ENCODE measurements at places on chromosomes 2 and 18.

GRCh38 chr18:6741786-6742185, 12.3 kb downstream of the ARHGAP28 start:
- no peak for DNase-seq

DNA sequence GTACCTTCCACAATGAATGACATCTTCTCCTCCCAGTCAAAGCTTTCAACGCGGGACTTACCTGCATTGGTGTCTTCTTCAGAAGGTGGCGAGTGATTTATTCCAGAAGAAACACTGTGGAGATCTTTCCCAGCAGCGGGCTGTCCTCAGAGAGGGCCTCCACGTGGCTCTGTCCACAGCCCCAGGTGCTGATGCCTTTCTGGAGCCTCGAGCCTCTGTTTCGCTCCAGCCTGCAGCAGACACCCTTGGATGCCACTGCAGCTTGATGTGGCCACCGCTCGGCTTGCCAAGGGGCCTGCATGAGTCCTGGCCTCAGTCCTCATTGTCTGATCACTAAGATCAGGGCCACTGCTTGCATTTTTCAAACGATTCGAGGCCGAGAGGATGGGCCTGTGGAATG, 46.6 kb upstream of the GALR1 start:
- DNase-seq: no peak

DNA sequence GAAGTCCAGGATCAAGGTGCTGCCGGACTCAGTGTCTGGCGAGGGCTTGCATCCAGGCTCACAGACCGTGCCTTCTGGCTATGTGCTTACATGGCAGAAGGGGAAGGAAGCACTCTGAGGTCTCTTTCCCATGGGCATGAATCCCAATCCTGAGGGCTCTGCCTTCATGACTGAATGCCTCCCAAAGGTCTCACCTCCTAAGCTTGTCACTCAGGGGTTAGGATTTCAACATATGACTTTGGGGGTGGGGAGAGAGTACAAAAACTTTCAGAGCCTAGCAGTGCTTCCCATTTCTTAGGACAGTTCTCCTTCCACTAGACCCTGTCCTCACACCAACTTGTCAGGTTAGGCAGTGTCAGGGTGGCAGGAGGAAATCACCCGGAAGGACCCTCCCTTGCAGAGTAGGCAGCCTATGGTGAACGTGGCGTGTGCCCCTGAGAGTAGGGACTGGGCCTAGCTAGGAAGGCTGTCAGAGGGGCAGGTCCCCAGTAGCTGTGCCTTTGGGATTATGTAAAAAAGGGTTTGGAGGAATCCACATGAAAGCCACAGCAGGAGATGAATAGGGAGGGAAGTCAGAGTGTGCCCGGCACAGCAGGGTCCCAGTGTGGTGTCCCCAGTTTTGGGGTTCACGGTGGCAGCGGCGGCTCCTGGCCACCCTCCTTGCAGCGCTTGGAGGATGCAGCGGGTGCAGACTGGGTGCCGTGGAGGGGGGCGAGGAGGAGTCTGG, 233.3 kb downstream of the LDLRAD4 start:
- DNase-seq: peak; percentile 68

DNA sequence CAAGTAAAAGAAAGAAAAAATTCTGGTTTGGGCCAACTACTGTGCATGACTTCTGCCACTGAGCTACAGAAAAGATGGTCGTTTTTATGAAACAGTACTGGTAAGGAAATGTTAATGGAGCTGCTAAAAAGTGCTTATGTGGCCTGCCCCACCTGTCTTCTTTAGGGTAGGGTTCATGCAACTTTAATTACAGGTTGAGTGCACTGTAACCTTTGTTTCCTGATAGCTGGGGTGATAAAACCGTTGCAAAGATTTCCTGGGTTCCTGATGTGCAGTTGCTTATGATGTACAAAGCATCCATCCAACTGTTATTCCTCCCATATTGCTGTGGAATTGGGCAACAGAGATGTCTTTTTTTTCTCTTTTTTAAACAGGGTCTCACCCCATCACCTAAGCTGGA, 34.3 kb upstream of the PUM2 start:
- DNase-seq: no peak

DNA sequence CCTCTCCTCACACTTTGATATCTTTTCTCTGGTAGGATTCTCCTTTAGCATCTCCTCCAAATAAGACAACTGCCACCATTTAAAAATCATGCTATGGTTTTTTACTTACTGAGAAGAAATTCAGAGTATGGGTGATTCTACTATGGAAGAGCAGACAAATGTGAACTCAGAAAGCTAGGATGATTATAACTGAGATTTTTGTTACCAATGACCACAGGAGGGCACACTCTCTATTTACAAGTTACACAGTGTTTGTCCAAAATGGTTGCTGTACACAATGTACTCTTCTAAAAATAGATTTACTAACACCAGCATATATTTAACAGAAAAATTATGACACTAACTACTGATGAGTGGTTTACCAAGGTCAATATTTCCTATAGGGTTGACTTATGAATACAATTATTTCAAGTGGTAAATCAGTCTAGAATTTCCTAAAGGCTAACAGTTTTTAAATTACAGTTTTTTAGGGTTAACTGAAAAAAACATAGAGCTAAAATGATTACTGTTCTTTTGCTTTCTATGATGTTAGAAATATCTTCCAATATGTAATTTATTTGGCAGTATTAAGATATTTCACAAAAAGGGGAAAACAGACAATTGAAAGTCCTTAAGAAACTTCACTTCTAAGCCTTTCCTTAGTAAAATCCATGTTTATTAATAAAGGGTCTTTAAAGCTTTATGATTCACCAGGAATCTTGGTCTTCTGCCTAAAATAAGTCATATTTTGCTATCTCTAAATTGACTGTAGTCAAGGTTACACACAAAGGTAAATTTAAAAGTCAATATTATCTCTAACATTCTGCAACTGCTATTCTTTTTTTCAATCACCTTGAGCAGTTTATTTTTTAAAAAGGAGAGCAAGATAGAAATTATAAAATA, 57.2 kb downstream of the MAP4K3 start:
- no peak for DNase-seq

- no peak for DNase-seq
These were observed 88.9 kb upstream of the CRIM1 start for GRCh38 chr2:36266536-36267121.

DNA sequence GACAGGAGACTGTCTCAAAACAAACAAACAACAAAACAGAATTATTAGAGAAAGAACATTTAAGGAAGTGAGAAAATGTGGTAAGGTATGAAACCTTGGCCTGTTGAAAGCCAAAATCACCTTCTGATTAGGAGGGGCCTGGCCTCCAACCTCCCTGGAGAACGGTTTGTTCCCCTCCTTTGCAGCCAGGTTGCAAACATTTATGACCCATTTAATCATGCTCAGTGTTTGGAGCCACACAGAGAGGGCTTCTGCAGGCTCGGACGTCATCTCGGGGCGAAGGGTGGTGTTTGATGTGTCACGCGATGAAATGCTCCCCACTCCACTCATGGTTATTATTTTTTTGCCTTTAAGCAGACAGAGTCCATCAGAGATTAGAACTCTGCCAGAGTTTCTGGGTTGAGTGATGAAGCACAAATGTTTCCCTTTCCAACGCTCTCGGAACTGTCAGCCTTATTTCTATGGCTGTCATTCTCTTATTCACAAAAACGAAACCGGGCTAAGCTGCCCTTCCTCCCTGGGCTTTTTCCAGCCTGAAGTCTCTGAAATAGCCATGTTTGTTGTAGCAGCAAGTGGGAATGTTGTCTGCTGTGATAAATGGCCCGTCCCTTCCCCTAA, 33.6 kb upstream of the ROCK2 start:
- no peak for DNase-seq

- no peak for DNase-seq
These were observed 14.7 kb downstream of the DAPL1 start for GRCh38 chr2:158809816-158810215.

GRCh38 chr2:240584486-240585031, 2.0 kb upstream of the CAPN10 start:
- peak; percentile 68 for DNase-seq

- peak; percentile 76 for DNase-seq
These were observed 49.6 kb upstream of the ITSN2 start for GRCh38 chr2:24409700-24410556.

DNA sequence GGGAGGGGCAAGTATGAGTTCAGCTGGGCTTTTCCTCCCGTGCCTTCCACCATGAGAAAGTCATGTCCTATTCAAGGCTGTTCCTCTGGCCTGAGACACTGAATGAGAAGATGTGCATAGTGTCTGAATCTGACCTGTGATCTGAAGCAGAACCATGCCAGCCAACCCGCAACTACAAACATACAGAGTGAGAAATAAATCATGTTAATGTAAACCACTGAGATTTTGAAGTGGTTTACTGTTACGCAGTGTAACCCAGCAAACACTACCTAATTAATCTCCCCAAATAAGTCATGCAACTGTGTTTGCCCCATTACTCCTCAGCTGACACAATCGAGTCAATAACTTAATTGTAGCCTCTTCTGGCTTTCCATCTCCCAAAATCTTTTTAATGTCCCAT, 49.2 kb downstream of the METTL4 start:
- no peak for DNase-seq

- DNase-seq: no peak
These were observed 219.2 kb downstream of the MTX2 start for GRCh38 chr2:176488431-176488830.

DNA sequence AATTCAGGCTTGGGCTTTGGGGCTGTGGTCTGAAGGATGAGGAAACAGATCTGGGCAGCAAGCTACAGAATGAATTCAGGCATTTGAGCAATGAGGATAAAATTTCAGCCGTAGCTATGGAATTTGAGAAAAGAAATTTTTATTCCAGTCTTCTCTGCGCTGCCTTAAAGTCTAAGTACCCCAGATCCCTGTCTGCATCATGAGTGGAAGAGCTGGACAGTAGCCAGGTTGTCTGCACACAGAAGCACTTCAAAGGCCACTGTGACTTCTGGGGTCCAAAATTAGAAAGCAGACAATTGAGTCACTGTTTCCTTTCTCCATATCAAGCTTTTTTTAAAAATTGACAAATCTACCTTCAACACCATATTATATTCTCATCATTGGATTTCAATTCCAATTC, 787.6 kb upstream of the GCFC2 start:
- no peak for DNase-seq

GRCh38 chr2:113767811-113768460, 11.5 kb upstream of the SLC35F5 start:
- no peak for DNase-seq

- peak; percentile 59 for DNase-seq
These were observed 27.2 kb downstream of the CLUL1 start for GRCh38 chr18:623761-624620.

- DNase-seq: no peak
These were observed 42.6 kb downstream of the MAPK4 start for GRCh38 chr18:50602466-50602865.

DNA sequence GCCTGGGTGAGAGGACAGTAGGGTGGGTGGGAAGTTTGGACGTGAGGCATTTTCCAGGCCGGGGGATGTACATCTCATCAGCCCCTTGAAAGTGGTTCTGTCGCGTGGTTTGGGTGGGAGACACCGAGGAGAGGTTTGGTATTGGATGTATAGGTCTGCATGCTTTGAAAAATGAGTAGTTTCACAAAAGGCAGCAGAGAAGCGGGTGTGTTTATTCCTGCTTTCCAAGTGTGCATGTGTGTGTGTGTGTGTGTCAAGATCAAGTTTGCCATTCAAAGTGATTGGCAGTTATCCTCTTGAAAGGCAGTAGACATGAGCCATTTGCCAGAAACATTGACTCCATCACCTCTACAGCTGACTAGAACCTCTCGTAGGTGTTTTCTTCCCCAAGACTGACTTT, 423.1 kb upstream of the POU3F3 start:
- DNase-seq: no peak

DNA sequence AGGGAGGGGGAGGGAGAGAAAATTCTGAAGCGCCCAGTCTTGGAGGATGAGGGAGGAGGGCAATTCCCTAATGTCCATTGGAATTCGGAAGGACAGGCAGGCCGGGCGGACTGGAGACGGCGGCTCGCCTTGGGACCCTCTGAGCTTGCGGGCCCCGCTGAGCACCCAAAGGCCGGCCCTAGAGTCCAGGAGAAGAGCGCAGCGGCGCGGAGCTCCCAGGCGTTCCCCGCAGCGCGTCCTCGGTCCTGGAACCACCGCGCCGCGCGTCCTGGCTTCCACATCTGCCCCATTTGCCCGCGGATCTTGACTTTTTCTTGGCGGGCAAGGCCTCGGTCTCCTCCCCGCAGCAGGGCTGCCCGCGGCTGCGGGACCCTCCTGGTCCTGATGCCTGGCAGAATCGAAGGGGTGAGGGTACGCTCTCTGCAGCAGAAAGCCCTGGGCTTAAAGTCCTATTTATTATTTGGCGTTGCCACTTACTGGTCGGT, 675 bp upstream of the MLPH start:
- DNase-seq: peak; percentile 73

DNA sequence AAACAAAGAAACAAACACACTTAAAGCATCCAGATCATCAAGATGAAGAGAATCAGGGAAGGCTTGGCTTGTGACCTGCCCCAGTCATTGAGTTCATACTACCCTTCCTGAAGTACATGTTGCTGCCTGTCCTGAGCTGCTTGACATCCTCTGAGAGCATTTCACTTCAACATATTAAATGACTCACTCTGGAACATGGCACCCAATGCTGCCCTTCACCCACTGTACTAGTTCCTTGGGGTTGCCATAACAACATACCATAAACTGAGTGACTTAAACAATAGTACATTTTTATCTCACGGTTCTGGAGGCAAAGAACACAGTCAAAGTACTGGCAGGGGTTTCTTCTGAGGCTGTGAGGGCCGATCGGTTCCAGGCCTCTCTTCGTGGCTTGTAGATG, 371.3 kb downstream of the RNF144A start:
- DNase-seq: no peak

DNA sequence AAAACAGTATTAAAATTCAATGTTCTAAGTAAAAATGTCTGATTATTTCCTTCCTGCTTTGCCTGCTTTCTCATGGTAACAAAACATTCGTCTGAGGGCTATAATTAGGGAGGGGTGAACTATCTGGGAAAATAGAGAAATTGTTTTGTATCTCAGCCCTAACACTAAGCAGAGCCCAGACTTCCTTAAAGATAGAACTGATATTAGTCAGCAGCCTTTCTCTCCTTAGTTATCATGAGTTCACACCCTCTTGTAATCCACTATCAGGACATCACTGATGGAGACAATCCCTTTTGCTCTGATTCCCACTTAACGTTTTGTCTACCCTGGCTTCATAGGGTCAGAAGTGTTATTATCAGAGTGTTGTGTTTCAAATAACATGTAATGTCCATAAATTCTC, 701.1 kb upstream of the ZEB2 start:
- no peak for DNase-seq

- DNase-seq: no peak
These were observed 45.3 kb upstream of the RFX8 start for GRCh38 chr2:101520246-101520645.

GRCh38 chr2:109538546-109538945, 75.2 kb downstream of the SEPTIN10 start:
- DNase-seq: no peak

- no peak for DNase-seq
These were observed 295.1 kb upstream of the REV1 start for GRCh38 chr2:99784946-99785345.

GRCh38 chr18:73980289-73980979, 167.2 kb downstream of the FBXO15 start:
- peak; percentile 57 for DNase-seq

- peak; percentile 45 for DNase-seq
These were observed 47.3 kb upstream of the ODC1 start for GRCh38 chr2:10495311-10495987.

GRCh38 chr2:190535586-190535985, 1.1 kb upstream of the NEMP2 start:
- no peak for DNase-seq

Measured in H7 (cell line).